ENCODE measurements at places on chromosomes 1 and 21.

GRCh38 chr1:244047621-244048255, 3.3 kb upstream of the ZBTB18 start:
- no peak for DNase-seq

GRCh38 chr1:241495741-241496140, 23.8 kb downstream of the FH start:
- DNase-seq: no peak

DNA sequence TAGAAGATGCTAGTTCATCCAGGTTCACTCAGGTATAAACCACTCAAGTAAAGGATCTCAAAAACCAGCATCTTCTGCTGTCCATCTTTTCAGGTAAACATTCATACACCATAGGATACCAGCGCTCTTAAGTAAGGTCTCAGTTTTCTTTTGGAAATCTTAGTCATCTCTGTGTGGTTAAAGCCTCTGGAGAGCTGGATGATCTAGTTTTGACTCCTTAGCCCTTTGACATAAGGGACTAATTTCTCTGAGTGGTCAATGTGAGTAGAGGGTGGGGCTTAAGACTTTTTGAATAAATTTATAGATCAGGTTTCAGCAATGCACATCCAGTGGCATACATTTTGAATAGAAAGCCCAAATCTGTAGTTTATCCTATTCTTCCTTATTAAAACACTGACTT, 92.3 kb downstream of the CTH start:
- no peak for DNase-seq

DNA sequence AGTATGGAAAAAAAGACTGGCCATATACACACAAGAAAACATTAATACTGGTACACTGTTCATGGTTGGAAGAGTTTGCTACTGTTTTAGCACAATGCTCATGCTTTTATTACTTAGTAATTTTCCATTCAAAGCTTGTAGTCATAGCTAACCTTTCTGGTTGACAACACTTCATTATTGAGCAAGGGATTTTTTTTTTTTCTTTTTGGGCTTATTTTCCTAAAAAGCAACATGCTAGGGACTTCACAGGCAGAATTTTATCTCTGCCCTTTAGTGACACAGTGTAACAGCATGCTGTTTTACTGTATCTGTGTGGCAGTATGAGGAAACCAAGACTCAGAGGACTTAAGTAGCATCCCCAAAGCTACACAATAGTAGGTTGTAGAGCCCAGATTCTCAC, 58.5 kb downstream of the FGGY start:
- no peak for DNase-seq

DNA sequence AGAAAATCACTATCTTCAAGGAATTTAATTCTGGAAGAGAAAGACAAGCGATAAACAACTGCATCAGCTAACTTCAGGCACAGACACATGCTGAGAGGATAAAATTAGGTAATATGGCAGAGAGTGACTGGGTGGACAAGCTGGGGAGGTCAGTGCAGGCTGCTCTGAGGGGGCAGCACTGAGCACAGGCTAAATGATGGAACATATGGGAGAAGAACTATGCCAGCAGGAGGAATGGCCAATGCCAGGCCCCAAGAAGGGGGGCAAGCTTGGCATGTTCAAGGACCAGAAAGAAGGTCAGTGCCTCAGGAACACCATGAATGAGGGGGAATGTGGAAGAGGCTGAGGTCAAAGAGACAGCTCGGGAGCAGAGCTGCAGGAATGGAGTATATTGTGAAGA, 190.7 kb upstream of the MAP1LC3C start:
- DNase-seq: no peak

- no peak for DNase-seq
Measured at GRCh38 chr1:31227891-31228568, 11.7 kb downstream of the NKAIN1 start.

GRCh38 chr1:60657926-60658325, 424.4 kb upstream of the NFIA start:
- DNase-seq: no peak

DNA sequence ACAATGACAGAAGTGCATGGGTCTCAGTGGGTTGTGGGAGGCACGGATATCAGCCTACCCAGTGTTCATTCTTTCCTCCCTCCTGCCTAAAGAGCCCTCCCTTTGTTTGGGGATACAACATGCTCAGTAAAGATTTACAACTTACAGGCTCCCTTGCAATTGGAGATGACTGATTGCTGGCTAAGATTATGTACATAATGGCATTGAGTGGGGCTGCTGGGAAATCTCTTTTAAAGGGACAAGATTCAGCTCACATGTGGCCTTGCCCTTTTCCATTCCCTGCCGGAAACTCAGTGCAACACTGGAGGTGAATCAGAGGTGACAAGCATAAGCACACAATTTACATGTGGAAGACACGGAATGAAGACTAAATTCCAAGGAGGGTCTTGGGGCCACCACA, 83.7 kb upstream of the CHRM3 start:
- no peak for DNase-seq

DNA sequence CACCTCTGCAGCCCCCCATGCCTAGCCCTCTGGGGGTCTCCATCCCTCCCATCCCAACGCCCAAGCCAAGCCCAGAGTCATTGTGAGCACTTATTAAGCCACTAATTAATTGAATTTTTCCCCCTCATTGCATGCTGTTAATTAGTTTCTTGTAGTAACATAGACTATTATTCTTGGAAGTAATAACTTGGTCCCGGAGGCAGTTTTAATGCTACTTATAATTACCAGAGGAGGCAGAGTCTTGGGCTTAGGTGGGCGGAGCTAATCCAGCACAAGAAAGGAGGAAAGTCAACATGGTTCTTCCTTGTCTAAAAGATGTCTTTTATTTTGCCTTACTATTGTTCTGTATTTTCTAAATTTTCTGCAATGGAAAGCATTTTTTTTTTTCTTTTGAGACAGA, 27.7 kb downstream of the FBXO2 start:
- no peak for DNase-seq

DNA sequence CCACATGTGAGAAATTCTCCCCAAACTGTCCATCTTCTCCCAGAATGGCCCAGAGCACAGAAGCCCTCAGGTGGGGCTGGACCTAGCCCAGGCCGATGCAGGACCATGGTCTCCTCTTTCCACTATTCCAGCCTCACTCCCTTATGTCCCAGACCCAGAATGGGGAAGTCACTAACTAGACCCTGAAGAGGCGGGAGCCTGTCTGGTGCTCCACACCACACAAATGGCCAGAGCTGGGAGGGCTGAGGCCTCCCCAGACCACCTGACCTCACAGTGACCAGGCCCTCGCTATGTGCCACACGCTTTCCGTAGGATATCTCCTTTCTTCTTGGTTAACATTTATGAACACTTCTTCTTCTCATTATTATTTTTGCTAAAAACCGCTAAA, 54.9 kb upstream of the EDN2 start:
- DNase-seq: no peak

DNA sequence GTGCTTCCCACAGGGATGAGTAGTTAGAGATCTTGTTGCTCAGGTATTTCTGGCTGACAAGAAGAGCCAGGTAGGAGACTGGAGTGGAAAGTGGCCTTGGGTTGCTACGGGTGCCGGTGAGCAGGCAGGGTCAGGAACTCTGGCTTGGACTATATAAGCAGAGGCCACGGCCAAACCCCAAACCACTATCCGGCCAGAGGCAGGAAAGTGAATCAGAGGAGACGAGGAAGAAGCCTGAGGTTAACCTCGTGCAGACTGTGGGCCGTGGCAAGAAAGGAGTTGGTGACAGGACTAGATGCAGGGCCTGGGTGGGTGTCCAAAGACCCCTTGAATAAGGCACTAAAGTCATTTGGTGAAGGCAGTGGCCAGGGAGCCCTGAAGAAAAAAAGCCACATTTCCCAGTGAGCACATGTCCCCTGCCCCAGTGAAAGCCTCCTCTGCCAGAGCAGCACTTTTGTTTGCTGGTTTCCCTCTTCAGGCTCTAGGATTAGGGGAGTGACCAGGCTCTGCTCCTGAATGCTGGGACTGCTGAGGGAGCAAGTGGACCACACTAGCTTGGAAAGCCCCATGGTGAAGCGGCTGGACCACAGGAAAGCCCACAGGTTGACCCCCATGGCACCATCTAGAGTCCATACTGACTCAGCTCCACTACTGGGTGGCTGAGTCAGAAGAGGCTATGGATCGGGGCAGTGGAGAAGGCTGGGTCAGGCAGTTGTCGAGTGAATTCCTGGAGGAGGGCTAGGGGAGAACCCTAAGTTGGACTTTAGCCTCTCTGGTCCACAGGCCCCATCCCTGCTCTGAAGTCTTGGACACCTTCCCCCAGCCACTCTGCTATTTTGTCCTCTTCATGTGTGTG, 23.4 kb downstream of the CSF1 start:
- no peak for DNase-seq

DNA sequence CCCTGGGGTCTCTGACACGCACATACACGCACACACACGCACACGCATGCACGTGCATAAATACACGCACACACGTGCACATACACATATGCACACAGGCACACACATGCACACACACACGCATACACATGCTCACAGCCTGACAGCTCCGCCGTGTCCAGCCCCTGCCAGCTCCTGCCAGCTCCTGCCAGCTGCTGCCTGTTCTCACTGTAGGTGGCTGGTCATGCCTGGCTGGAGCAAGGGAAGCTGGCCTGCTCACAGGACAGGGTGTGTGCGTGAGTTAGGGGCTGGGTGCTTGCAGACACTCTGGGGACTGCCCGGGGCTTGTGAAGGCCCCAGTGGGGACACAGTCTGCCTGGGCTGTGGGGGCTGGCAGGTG, 4.9 kb downstream of the PLCH2 start:
- DNase-seq: no peak

DNA sequence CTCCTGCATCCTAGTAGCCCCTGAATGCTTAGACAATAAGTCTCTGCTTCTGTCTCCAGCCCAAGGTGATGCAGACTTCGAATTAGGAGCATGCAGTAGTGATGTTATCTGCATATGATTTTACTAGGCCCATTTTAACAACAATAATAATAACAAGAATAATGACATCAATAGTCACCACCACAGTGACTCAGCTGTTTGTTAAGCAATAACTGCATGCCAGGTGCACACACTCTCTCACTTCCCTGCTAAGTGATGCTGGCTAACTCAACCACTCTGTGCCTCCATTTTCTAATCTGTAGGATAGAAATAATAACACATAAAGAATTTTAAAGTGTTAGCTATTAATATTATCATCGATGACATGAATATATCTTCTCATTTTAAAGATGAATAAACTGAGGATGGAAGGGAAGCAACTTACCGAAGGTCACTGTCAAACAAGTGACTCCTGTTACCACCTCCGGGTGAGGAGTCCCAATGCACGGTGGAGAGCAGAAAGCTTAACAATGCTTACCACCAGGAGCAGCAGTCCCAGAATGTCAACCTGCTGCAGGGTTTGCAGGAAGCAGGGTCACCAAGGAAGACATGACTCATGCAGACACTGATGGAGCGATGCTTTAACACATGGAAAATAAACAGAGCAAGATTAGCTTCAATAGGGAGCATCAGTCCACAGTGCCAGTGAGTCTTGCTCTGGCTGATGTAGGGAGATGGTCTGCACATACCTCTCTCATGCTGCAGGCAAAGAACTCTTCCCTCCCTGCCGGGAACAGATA, 290.2 kb downstream of the SPATA17 start:
- DNase-seq: no peak

DNA sequence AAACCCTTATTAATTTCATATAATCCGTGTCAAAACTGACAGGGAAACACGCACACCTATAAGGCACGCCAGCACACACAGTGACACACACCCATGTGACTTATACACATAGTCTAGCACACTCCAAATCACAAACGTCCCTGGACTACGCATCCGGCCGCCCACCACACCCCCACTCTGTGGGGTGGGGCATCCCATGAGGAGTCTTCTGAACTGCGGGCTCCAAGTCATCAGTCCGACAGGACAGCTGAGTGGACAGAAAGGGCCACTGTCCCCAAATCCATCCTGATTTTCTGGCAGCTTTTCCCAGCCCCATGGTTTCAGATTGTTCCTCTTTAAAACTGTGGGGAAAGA, 829 bp downstream of the PEA15 start:
- no peak for DNase-seq

GRCh38 chr21:41559658-41560631, 52.0 kb upstream of the TMPRSS2 start:
- no peak for DNase-seq

- peak; percentile 90 for DNase-seq
Measured at GRCh38 chr1:198656500-198656932, 17.7 kb downstream of the PTPRC start.

DNA sequence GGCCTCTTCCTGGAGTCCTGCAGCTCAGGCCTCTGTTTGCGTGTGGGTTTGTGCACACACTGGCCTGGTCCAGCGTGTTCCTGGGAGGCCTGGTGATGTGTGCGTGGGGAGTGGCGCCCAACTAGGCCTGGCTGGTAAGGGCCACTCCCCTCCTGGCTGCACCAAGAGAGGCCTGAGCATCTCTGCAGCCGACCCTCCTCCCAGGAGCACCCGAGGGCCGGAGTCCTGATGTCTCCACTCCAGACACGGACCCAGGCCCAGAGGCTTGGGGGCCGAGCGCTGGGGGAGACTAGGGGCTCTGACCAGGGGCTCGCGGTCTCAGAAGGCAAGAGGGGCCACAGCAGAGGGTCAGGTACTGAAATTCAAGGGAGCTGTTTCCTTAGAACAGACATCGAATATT, 33.3 kb downstream of the MORN1 start:
- DNase-seq: no peak
